Kidney capillary endothelial cell (primary cell): ENCODE measurements at places on chromosomes 4 and X.

GRCh38 chrX:54817220-54817820, 9.8 kb downstream of the MAGED2 start:
- no peak for DNase-seq

- DNase-seq: no peak
Measured at GRCh38 chr4:130186931-130187330, 1091.0 kb downstream of the C4orf33 start.

- DNase-seq: no peak
Measured at GRCh38 chrX:109880629-109881028, 122.3 kb upstream of the TMEM164 start.

- no peak for DNase-seq
Measured at GRCh38 chr4:105374071-105374470, 99.8 kb downstream of the PPA2 start.

- no peak for DNase-seq
Measured at GRCh38 chr4:100834616-100835015, 316.8 kb upstream of the EMCN start.

DNA sequence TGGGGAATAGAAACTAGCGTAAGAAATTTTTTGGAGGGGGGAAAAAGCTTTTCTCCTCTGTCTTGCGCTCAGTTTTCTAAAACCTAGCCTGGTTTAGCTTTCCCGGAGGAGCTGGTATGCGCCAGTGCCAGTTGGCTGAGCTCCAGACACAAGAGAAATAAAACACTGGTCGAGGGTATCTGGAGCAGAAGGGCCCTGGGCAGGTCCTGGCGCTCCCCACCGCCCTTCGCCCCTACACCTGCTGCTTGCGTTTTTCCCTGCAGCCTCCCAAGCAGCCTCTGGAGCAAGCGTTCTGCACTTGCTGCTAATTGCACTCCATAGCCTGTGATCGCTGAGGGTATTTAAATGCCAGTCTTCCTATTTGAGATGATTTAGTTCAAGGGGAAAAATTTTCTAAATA, 816 bp downstream of the EREG start:
- DNase-seq: no peak

DNA sequence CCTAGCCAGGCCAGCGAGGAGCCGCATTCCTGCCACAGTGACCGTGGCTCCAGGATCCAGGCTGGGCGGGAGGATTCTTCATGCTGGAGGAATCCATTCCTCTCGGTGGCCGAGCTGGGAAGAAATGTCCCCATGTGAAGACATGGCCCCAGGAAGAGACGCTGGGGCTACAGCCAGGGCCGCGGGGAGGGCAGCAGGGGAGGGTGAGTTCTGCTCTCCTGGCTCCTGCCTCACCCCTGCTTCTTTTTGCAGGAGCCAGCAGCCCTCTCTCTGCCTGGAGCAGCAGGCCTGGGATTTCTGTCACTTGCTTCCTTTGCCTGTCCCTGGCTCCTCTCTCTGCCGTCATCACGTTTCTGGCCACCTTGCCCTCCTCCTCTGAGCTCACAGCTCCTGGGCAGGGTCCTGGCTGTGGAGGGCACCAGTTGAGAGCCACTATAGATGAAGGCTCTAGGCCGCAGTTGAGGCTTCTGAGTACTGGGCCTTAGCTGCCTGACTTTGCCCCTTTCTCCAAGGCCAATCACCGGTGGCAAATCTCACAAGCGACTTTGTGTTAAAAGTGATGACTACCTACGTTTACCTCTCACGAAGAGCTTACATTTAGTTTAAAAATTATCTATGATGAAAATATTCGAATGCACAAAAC, 48.3 kb downstream of the ENPP6 start:
- no peak for DNase-seq

GRCh38 chr4:6618386-6619115, 21.9 kb upstream of the MRFAP1 start:
- no peak for DNase-seq

GRCh38 chr4:167989815-167990214, 102.5 kb upstream of the ANXA10 start:
- DNase-seq: no peak

DNA sequence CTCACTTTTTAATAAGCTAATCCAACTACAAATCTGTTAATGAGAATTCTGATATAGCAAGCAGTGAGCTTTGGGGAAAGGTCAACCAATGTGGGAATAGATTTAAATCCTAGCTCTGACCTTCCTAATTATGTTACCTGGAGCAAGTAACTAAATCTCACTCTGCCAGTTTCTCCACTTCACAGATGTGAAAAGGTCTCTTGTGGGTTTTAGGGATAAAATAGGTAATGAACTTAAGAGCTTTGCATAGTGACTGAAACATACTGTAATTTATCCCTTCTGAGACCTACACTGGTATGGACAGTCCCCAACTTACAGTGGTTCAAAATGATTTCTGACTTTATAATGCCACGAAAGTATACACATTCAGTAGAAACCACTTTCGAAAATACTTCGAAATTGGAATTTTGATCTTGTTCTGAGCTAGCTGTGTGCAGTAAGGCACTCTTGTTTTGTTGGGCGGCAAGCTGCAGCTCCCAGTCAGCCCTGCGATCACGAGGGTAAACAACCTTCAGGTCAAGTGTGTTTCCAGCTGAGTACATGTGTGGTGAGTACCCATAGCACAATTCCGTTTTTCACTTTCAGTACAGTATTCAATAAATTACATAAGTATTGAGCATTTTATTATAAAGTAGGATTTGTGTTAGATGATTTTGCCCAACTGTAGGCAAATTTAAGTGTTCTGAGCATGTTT, 93.7 kb downstream of the ADGRL3 start:
- DNase-seq: no peak

DNA sequence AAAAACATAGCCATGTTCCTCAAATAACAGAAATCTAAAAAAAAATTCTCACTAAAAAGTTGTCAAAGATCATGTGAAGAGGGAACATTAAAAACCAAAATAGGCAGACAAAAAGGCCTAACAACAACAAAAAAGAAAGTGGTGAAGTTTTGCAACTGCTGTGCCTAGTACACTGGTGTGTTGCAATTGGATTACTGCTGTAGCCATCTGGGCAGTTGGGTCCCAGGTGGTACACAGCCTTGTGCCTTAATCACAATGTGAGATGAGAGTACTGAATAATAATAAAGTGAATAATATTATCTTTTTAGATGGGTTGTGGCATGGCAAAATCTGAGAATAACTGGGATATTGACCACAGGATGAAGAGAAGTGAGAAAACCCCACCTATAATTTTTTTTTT, 12.0 kb downstream of the C4orf54 start:
- no peak for DNase-seq

DNA sequence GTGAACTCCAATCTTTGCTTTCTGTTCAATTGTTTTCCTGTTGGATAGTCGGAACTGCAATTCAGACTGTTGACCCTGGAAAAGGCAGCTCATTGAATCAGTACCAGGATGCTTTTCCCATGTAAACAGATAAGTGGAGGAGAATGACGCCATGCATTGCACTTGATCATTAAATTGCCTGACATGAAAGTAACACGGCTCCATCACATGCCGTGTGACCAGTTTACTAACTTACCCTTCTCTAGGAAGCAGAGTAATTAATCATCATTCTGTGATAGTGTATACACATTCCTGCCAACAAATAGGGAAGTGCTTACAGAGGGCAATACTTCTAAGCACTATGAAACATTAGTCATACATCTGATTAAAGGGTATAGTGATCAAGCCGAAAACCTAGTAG, 101.4 kb downstream of the PPARGC1A start:
- no peak for DNase-seq

GRCh38 chr4:78207951-78208350, 150.8 kb downstream of the FRAS1 start:
- DNase-seq: no peak

DNA sequence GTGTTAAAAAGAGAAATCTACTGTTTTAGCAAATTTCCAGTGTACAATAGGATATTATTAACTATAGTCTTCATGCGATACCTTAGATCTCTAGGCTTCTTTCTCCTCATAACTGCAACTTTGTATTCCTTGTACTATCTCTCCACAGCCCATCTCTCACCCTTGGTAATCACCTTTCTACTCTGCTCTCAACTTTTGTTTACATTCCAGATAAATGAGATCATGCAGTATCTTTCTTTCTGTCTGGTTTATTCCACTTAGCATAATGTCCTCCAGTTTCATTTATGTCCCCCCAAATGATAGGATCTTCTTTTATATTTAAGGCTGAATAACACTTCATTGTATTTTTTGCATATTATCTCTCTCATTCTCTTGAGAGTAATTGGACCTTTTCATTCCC, 165.5 kb downstream of the HS3ST1 start:
- no peak for DNase-seq

- DNase-seq: no peak
Measured at GRCh38 chr4:135838889-135839288, 1637.3 kb upstream of the PABPC4L start.

DNA sequence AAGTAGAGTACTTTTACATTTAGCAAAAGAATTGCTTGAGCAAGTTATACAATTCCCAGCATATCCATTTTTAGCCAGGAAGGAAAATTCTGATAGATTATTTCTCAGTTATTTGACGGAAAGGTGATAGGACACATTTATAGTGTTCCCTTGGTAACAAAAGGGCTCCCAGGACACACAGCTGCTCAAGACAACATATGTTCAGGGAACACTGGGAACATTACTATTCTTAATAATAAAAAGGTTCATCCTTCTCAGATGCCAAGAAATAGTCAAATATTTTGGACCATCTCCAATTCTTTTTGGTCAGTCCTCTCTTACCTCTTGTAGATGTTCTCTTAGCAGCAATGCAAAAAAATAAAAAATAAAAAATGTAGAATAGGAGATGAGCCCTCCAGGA, 66.8 kb upstream of the SMAD1 start:
- no peak for DNase-seq

DNA sequence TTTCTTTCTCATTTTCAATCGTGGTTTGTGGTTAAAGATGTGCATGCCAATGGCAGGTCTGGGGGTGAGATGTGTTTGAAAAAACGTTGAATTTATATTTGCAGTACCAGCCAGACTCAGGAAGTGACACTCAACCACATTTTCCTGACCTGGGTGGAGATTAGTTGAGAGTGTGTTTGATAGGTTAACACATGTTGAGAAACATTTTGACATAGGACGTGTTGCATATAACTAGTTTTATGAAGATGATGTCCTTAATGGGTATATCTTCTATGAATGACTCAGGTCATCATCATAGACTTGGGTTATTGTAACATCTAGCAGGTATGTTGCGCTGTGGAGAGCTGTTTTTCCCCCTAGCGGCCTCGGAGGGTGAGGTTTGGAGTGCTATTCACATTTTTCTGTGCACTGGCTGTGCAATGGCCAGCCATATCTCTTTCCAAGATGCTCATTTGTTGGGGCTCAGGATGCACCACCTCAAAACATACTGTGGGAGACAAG, 21.7 kb upstream of the CD38 start:
- peak; percentile 4 for DNase-seq

DNA sequence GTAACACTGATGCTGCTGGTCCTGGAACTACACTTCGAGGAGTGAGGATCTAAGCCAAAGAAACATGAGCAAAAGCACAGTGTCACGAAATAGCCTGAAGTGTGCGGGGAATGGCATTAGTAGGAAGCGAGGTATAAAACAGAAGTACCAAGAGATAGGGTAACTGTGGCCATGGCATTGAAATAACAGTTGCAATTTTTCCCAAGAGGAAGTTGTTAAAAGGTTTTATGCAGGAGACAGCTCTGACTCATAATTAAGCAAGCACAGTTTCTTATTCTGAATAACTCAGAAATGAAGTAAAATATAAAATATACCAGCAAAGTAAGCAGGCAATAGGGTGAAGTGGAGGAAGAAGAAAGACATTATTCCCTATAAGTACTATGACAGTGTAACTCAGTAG, 90.3 kb upstream of the TMEM150C start:
- peak; percentile 6 for DNase-seq

DNA sequence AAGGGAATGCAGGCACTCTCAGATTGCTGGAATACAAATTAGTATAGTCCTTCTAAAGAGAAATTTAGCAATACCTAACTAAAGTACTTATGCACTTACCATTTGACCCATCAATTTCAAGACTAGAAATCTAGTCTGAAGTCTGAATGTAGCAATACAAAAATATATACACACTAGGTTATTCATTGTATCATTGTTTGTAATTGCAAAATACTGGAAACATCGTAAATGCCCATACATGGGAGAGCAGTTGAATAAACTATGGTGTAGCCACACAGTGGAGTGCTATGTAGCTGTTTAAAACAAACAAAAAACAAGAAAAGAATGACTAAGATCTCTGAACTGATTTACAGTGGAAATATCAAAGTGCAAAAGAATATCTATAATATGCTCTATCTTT, 346.4 kb downstream of the ZNF674 start:
- no peak for DNase-seq

DNA sequence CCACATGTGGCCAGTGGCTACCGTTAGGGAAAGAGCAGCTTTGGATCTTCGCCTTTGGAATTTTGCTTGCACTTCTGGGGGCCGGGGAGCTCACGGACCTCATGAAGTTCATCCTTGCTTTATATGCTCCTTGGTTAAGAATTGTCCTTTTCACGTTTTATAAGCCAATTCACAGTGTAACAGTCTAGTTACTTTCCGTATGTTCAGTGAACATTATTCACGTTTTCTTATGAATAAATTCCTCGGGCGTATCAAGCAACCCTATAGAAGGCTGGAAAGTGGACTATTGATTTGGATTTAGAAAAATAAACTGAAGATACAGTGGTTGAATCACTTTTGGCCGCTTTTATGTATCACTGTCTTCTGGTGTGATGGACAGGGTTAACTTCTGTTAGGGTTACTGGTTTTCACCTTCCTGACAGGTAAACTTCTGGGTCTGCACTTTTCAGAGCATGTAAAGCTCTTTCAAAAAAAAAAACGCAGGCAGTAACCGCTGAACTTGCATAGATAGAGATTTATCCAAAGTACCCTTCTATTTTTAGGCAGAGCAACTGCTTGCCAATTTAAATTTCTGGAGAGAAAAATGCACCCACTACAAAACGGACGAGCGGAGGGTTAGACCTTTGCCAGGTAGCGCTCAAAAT, 569 bp upstream of the PDLIM5 start:
- peak; percentile 17 for DNase-seq

DNA sequence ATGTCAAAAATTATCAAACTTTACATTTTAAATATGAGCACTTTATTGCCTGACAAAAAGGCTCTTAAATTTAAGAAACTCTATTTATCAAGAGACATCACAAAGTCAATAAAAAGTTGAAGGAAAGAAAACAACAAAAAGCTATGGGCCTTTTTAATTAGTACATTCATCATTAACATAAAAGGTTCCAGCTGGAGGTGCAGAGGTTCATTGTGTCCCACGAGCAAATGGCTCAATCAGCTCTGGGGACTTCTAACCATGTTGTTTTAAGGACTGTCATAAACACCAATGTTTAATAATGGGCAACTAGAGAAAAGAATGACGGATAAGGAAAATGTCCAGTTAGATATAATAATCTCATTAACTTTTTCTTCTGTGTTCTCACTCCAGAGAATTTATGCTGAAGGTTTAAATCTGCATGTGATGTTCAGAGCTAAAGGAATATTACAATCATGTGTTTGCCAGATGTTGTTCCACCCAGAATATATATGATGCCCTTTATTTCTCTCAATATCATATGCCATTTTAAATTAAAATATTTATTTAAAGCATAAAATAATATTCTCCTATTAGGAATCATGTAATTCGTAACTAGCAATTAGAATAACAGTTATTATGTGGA, 840.3 kb upstream of the ADGRL3 start:
- DNase-seq: no peak
